Progenitor cell of endocrine pancreas (in vitro differentiated cells): ENCODE measurements at places on chromosomes 1 and 21.

DNA sequence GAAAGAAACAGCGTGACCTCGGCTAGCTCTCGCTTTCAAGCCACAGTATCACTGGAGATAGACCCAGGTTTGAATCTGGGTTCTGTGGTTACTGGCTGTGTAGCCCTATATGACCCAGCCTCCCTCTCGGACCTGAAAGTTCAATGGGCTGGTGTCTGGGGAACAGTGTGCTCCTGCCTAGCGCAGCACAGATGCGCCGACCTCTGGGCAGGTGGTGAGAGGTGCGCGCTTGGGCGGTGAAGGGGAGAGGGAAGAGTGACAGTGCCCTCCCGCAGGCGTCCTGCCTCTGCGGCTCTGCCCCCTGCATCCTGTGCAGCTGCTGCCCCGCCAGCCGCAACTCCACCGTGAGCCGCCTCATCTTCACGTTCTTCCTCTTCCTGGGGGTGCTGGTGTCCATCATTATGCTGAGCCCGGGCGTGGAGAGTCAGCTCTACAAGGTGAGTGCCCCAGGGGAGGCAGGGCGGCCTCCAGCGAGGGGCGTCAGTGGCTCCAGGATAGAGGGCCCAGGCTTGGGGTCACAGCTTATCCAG lies 10.5 kb downstream of the SERINC2 start:
- no peak for DNase-seq

DNA sequence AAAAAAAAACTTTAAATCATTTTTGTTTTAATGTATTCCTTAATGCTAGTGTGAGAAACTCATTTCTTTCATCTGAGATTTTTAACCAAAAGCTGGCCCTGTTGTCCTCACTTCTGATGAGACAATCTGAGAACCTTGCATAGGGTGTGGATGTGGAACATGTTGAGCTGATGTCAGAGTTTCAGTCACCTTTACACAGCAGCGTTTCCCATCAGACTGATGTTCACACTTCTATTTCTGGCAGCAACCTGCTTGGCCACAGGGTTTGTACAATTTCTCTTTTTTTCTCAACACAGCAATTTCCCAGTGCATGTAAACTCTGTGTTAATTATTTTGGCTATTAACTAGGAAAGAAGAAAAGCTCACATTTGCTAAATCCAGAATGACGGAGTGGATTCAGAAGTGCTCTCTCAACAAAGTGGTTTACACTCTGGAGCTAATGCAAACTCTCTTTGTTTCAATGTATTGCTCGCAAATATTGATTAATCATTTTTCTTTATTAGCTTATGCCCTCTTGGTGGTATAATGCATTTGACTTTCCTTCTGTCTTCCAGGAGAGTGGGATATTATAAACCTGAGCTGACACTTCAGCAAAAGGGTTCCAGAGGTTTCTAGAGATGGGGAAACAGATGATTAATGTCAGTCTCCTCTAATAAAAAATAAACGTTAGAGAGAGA lies 70.5 kb upstream of the HSPA13 start:
- DNase-seq = no peak

DNA sequence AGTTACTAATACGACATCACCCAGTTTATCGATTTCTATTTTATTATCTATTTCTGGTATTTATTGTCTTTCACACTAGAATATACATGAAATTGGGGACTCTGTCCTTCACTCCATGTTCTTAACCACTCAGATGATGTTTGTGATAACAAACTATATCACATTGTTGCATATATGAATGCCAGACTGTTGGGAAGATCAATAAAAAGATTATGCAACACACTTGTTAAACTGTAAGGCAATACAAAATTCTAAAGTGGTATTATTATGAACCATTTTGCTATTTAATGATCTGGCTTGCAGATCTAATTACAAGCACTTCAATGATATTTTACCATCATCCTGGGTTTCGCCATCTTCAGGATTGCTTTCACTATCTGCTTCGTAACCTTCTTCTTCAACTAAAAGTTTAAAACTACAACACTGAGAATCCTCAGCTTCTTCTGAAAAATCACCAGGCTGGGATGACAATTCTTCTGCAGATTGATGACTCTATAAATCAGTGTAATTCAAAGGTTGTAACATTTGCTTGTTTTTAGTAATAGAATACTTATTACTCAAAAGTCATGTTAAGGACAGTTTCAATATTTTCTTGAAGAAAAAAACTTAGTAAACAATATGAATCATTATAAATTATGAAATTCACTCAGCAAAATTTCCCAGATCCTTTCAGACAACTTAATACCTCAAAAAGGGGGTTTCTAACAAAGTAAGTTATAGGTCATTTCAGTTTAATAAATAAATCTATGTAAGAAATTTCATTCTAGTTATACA lies 63.9 kb downstream of the LYST start:
- no peak for DNase-seq

DNA sequence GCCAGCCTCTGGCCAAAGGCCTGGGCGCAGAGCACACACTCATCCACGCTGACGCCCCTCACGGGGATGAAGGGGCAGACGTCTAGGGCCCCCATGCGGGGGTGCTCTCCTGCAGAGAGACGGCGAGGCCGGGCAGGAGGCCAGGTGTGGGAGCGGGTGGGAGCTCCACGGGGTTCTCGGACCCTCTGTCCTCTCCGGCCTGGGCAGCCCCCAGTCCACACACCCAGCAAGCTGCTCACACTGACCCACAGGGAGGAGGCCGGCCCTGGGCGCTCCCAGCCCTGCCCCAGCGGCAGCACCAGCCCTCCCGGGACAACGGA lies 2.5 kb downstream of the FTCD start:
- no peak for DNase-seq

GRCh38 chr21:39799178-39799577 lies 54.2 kb downstream of the IGSF5 start:
- DNase-seq = no peak

DNA sequence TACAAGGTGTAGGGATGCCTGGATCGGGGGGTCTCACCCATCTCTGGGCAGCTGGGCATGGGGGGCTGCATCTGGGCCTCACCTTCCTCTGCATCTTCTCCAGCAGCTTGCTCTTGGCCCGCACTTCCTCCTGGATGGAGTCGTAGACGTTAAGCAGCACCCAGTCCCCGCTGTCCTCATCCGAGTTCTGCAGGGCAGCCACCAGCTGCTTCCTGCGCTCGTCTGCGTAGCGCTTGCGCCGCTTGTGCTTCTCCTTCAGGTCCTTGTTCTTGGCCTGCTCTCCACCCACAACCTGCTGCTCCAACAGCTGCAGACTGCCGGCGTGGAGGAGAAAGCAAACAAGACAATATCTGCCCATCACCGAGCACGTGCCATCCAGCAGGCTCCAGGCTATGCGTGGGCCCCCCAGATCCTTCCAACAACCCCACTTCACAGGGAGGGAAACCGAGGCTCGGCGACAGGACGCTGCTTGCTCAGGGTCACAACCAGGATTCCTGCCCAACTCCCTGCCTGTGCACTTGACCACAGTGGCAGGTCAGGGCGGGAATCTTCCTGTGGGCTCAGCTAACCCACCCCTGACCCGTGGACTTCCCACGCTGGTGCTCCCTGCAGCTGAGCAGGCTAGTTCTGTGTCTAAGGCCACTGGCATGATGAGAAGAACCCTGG lies 21.5 kb upstream of the DDOST start:
- DNase-seq = no peak

- DNase-seq = no peak
Observed at GRCh38 chr1:206797534-206798383, 25.5 kb upstream of the IL10 start.

DNA sequence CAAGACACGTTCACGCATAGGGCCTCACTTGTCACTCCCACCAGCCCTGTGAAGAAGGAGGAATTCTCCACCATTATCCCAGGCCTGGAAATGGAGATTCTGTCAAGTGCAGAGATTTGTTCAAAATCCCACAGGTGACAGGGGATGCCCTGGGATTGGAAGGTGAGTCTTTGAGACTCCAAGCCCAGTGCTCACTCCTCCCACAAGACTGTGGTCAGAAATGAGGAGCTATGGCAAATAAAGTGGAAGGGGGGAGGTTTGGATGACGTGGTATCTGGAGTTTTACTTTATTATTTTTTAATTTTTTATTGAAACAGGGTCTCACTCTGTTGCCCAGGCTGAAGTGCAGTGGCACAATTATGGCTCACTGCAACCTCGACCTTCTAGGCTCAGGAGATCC lies 12.8 kb upstream of the FOXO6 start:
- no peak for DNase-seq

GRCh38 chr1:33966346-33967141 lies 102.7 kb downstream of the HMGB4 start:
- DNase-seq = no peak

DNA sequence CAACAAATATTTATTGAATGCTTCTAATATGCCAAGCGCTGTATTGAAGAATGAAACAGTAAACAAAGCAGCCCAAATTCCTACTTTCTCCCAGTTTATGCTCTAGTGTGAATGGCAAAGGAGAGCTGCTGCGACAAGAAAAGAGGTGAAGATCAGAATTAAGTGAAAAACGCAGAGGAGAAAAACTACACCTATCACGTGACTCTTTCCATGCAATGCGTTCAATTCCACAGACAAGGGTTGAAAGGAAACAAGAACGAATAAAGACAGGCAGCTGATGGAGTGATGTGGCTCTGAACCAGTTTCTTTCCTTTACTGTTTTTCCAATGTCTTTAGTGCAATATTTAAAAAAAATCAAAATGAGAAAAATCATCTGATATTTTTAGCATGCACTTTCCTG lies 23.6 kb downstream of the MT1HL1 start:
- DNase-seq = no peak

DNA sequence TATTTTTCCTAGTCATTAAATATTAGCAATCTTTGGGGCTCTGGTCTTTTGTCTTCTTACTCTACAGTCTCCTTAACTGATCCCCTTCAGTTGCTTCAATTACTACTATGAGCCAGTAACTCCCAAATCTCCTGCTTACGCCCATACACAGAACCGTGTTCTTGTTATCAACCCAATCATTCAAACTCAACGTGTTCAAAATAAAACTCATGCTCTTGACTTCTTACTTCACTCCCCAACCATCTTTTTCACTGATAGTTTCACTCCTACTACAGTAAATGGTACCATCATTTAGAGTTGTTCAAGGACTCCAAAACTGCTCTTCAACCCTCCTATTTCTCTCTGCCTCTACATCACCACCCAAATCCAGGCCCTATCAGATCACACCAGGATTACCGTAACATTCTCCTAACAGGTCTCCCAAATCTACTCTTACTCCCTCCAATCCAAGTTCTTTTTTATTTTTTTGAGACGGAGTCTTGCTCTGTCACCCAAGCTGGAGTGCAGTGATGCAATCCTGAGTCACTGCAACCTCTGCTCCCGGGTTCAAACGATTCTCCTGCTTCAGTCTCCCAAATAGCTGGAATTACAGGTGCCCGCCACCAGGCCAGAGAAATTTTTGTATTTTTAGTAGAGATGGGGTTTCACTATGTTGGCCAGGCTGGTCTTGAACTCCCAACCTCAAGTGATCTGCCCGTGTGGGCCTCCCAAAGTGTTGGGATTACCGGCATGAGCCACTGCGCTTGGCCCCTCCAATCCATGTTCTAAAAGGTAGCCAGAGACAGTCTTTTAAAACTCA lies 3.0 kb downstream of the YARS1 start:
- DNase-seq = no peak

- no peak for DNase-seq
Observed at GRCh38 chr1:26942656-26943055, 17.6 kb downstream of the KDF1 start.

DNA sequence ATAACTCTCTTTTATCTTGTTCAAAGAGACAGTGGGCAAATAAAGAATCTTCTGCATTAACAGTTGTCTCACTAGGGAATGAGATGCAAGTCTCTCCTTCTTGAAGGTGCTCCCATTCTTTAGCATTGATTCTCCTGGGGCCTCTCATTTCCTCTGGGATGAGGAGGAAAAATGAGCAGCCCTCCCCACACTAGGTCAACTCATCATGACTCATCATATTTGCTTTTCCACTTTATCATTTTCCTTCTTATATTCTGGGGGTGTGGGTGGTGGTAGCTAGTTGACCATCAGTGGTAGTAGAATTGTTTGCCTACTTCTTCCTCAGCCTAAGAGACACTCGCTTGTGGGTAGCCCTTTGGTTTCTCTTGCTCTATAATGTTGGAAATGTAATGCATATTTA lies 182.0 kb upstream of the C1orf87 start:
- no peak for DNase-seq

GRCh38 chr1:239058190-239058589 lies 328.2 kb upstream of the CHRM3 start:
- DNase-seq = no peak

- DNase-seq = no peak
Observed at GRCh38 chr21:37496972-37497371, 130.4 kb downstream of the DYRK1A start.

DNA sequence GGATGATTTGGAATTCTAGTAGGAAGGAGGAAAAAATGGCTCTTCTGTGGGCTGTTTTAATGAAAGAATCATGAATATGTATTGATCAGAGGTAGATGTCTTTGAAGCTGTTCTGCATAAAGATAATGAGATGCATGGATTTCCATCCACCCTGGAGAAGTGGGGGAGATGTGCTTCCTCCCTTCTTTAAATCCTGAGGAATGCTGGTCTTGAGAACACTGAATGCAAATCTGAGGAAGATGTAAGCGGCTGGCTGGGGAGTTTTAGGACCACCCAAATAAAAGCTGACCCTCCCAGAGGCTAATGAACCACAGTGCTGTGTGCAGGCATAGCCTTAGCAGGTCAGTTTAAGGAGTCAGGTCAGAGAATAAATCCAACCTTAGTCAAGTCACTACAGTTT lies 37.3 kb downstream of the ZMYND12 start:
- no peak for DNase-seq

DNA sequence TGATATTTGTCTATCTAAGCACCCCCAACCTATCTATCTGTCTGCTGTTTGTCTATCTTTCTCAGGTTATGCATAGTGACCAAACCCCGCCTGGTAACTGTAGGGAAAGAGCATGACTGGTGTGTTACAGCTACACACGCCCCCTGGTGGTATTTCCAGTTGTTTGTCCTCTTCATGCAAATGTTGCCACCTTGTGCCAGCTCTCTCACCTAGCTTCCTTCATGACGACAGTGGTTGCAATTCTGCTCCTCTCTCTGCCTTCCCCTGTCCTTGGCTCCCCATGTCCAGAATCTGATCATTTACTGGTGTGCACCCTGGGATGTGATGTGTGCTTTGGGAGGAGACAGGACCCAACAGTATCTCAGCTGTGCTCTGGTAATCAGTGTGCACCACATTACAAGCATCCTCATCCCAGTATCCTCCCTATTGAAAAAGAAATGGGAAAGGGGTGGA lies 8.1 kb upstream of the INKA2 start:
- DNase-seq = no peak

DNA sequence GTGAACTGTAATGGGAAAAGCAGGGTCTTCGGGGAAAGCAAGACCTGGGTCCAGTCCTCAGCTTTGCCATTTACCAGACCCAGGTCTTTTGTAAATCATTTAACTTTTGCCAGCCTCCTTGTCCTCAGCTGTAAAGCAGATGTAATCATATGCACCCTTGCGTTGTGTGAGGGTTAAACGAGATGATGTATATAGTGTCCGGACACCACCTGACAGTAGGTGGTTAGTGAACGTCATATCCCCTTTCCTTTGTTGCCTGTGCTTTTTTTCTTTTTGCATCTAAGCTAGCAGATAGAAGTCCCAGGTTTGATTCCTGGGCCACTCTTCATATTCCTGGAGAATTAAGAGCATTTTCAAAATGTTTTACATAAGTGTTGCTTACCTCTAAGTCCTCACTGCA lies 28.5 kb downstream of the IL12RB2 start:
- DNase-seq = no peak

GRCh38 chr1:218347723-218348627 lies 2.8 kb downstream of the TGFB2 start:
- no peak for DNase-seq
